ENCODE measurements at places on chromosomes 5 and 9.

- DNase-seq = no peak
Measured at GRCh38 chr9:18857334-18857733, 175.7 kb downstream of the SAXO1 start.

DNA sequence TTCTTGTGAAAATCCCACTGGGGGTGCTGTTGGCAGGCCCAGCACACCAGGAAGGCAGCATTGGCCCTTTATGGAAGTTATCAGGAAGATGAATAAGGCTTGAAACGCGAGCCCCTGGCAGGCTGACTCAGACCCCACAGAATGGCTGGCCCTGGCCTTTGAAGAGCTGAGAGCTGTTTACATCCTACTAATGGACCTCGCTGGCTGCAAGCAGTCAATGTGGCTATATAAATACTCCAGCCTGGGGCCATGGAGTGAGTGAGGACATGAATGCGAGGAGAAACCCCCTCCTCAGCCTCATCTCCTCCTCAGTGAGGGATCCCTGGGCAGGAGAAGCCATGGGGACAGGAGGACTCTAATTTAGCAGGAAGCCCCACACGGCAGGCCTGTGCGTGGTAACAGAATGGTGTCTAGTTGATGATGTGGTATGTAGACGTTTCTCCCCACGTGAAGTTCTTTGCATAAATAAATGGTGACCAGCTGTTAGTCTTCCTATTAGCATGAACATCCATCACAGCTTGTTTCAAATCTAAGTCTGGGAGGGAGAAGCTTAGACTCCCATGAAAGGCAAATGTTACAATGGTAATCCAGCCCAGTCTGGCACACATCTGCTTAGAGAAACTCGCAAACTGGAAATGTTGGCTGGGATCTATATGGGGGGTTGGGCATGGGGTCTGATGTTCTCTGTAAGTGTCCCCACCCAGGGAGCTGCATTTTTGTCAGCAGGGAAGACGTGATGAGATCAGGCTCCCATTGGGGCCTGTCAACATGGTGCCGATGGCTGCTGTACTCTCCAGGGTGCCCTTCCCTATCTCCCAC is 175.1 kb upstream of the PITX1 start:
- no peak for DNase-seq

DNA sequence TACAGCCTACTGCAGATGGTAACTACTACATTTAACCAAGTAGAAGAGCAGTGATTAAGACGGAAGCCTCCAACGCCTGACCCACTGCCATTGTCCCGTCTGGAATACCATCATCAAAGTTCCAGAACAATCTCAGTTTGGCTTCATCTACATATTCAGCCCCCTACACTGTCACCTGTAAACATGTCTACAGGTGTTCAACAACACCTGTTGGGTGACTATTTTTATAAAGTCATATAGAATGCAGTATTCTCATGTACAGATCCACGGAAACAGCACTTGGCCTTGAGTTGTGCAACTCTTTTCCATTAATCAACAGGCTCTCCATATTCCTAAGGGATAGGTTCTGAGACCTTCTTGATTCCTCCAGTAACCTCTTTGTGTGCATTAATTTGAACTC is 53.3 kb upstream of the AGXT2 start:
- no peak for DNase-seq

DNA sequence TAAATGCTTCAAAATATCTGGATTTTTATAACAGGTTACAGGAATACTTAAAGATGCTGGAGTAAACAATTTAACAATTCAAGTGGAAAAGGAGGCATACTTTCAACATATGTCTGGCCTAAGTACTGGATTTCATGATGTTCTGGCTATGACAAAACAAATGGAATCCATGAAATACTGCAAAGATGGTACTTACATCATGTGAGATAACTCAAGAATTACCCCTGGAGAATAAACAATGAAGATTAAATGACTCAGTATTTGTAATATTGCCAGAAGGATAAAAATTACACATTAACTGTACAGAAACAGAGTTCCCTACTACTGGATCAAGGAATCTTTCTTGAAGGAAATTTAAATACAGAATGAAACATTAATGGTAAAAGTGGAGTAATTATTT is 35.6 kb downstream of the SLC30A5 start:
- no peak for DNase-seq

GRCh38 chr5:88826646-88827585 is 56.1 kb downstream of the MEF2C start:
- no peak for DNase-seq

DNA sequence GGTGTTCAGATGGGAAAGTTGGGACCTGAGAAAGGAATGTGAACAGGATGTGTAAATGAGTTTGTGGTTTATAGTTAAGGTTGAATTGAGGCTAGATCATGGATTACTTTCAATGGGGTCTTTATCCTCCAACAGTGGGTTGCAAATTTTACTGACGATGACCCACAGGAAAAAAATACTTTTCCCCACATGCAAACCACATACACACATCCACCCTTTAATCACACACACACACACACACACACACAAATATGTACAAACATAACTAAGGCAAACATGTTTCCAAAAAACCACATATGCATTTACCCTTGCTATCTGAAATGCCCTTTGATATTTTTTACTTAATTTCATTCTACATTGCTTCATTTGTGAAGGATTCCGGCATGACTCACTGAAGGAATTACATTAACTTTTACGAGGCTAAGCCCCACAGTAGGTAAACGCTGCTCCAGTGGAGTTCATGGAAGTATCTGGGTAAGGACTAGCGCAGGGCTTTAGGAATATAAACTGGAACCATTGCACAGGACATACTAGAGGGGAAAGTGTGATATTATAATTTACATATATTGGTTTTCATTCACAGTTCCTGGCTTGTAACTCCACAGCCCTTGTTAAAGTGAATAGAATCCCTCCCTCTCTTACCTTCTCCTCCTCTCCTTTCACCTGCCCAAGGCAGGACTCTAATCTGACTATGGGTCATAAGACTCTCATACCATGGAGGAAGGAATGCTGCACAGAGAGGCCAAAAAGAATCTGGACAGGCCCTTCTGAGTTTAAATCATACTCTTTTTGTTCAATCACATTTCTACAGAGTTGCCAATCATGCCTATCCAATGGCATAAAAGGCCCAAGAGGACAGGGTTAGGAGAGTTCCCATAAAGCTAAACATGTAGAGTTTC is 8.5 kb upstream of the SPEF2 start:
- DNase-seq = no peak

GRCh38 chr5:79256563-79256962 is 20.6 kb downstream of the JMY start:
- DNase-seq = no peak

GRCh38 chr9:124322618-124323432 is 65.1 kb downstream of the NEK6 start:
- no peak for DNase-seq

Measured in NCI-H748 treated with DMSO at 0.1 percent for 48 hours (cell line).